Breast epithelium (tissue), 4 donors: ENCODE measurements at places on chromosomes 13 and 19. TPM values are rescaled to one million over a fixed set of nuclear protein-coding genes. Genes with fewer than 3 reads are reported as not detected.

DNA sequence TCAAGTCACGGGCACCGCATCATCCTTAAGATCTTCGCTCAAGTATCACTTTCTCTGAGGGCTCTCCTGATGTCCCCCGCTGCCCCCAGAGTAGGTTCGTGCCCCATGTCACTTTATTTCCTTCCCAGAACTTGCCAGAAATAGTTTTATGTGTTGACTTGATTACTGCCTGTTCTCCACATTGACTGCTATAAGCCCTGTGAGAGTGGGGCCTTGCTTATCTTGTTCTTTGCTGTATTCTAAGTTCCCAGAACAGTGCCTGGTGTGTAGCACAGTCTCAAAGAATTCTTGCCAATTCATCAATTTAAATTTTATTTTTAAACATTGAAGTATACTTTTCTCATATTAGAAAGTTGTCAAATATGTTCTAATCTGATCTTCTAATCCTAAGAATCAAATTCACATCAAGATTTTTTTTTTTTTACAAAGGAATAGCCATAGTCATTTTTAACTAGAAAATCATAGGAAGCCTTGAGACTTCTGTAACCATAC lies 32.1 kb upstream of the GPR183 start:
- H3K4me1 ChIP-seq: no peaks in the 10 kb centered on the region
- H3K27ac ChIP-seq: no peak overlapping the region
- no peaks in the 10 kb centered on the region for H3K27me3 ChIP-seq
- no peak overlapping the region for H3K4me3 ChIP-seq
- no peak for DNase-seq

DNA sequence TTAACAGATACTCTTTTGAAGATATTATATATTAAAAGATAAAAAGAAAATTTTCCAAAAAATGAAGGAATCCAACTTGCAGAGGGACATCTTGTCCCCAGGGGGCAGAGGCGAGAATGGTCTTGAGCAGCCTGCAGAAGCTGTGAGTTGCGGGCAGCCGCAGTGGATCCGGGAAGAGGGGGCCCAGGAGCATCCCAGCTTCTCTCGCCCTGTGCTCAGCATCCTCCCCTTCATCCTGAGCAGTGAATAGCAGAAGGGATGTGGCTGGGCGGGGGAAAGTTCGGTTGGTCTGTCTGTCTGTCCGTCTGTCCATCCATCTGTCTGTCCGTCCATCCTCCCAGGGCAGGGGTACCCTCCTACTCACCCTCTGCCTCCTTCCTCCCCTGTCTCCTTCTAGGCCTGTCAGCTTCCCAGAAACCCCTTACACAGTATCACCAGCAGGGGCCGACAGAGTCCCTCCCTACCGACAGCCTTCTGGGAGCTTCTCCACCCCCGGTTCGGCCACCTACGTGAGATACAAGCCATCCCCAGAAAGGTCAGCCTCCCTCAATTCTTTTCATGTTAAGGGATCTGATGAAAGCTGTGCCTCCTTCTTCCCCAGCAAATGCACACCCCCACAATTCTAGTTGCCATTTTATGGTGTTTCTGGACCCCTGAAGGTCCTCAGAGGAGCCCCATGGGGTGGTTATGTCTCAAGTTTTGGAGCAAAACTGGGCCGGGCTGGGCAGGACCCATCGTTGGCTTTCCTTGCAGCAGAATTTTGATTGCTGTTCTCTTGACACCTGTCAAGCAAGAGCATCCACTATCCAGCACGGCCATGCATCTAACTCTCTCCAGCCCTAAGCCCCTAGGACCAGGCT lies 81.6 kb downstream of the DPF1 start:
- H3K27ac ChIP-seq: no peak overlapping the region
- no peak for DNase-seq
- no peaks in the 10 kb centered on the region for H3K4me1 ChIP-seq
- H3K4me3 ChIP-seq: no peak overlapping the region
- no peaks in the 10 kb centered on the region for H3K27me3 ChIP-seq

DNA sequence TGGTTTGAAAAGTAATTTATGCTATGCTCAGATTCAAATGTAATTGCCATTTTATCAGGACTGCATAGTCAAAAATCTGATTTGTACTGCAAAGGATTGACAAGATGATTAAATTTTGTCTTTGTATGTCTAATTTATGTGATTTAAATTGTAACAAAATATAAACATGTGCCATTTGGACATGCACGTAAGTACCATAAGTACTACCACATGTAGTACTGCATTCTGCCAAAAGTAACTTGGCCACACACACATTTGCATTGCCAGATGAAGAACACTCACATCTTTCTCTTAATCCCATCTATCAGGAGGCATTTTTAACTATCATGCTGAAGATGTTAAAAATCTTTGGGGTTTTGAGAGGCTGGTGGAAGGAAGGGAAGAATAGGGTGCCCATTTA lies 133.3 kb downstream of the KLF12 start:
- H3K27me3 ChIP-seq: no peaks in the 10 kb centered on the region
- no peak for DNase-seq
- no peak overlapping the region for H3K4me3 ChIP-seq
- peaks cover 4% of the 10 kb centered on the region for H3K4me1 ChIP-seq
- no peaks in the 10 kb centered on the region for H3K36me3 ChIP-seq

DNA sequence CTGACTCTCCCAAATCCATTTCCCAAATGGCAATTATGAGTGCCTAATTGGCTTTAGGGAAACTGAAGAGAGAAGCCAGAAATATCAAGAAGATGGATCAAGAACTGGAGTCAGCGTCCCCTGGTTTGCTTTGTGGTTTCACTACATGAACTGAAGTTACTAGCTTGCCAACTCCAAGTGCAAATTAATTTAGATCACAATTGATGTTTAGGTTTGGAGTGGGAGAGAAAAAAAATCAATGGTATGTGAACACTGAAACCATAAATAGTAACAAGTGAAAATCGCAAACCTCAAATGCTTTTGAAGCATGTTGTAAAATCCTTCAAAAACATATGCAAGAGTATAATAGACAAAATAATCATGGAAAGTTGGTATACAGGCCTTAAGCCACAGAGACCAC lies 1528.6 kb upstream of the SLC10A2 start:
- no peaks in the 10 kb centered on the region for H3K27me3 ChIP-seq
- no peak overlapping the region for H3K27ac ChIP-seq
- no peak overlapping the region for H3K4me3 ChIP-seq

LRRC63 gene
- total RNA-seq: 0.15 TPM

ZNF528 gene
- 28.2 TPM for total RNA-seq

CATSPERD gene
- not detected for total RNA-seq
